Stomach (tissue), 19 donors: ENCODE measurements at places on chromosomes 1 and 21. TPM values are rescaled to one million over a fixed set of nuclear protein-coding genes. Genes with fewer than 3 reads are reported as not detected.

GRCh38 chr1:34625521-34626015, 129.3 kb upstream of the GJB5 start:
- no peaks in the 10 kb centered on the region for H3K36me3 ChIP-seq
- DNase-seq = no peak
- no peak overlapping the region for H3K27ac ChIP-seq
- H3K27me3 ChIP-seq = no peaks in the 10 kb centered on the region
- H3K4me1 ChIP-seq = no peaks in the 10 kb centered on the region

GRCh38 chr1:205588636-205589035, 43.2 kb downstream of the ELK4 start:
- H3K4me3 ChIP-seq = no peak overlapping the region
- peaks cover 12% of the 10 kb centered on the region for H3K4me1 ChIP-seq
- no peak for DNase-seq
- peak overlapping the region; percentile 56 for H3K27ac ChIP-seq
- H3K36me3 ChIP-seq = no peaks in the 10 kb centered on the region

GRCh38 chr1:2255420-2256369, 27.6 kb downstream of the SKI start:
- no peaks in the 10 kb centered on the region for H3K36me3 ChIP-seq
- H3K4me1 ChIP-seq = peaks cover 62% of the 10 kb centered on the region
- peak; percentile 84 for DNase-seq
- H3K27me3 ChIP-seq = no peaks in the 10 kb centered on the region
- H3K4me3 ChIP-seq = no peak overlapping the region
- peak overlapping the region; percentile 79 for H3K27ac ChIP-seq

GRCh38 chr1:48208251-48208650, 14.3 kb upstream of the SLC5A9 start:
- no peaks in the 10 kb centered on the region for H3K36me3 ChIP-seq
- no peak for DNase-seq
- no peak overlapping the region for H3K27ac ChIP-seq
- H3K27me3 ChIP-seq = no peaks in the 10 kb centered on the region

DNA sequence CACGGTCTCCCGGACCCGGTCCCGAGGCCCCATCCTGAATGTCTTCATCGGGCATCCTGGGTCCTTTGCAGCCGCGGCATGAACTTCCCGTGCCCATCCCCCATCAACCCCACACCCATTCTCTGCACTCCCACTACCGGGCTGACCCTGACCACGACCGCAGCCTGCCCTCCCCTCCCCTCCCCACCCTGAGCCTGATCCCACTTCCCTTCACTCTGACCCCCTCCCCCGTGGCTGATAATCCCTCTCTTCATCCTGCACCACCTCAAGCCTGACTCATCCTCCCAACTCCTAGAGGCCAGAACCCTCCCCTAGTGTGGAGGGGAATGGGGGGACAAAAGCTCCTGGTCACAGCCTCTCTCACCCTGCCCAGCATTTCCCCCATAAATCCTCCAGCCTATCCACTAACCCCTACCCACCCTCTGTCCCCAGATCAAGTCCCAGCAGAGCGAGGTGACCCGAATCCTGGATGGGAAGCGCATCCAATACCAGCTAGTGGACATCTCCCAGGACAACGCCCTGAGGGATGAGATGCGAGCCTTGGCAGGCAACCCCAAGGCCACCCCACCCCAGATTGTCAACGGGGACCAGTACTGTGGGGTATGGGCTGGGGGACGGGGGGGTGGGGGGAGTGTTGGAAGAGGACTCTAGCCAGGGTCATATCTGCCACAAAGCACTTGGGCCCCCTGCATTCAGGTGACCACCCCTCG, 602 bp downstream of the SH3BGRL3 start:
- peak overlapping the region; percentile 65 for H3K4me3 ChIP-seq
- peaks cover 92% of the 10 kb centered on the region for H3K4me1 ChIP-seq
- H3K36me3 ChIP-seq = peaks cover 17% of the 10 kb centered on the region
- no peak for DNase-seq
- H3K27me3 ChIP-seq = no peaks in the 10 kb centered on the region

Gene C1orf141
- not detected for total RNA-seq
